Stimulated activated CD4-positive, alpha-beta T cell treated with anti-CD3 and anti-CD28 coated beads, Interleukin-1b, Interleukin-23, amount 100 ng/mL, for 48 hours (primary cell): ENCODE measurements at places on chromosomes 3 and 15.

GRCh38 chr15:79811406-79812405, 85.1 kb downstream of the MTHFS start:
- no peak for DNase-seq

DNA sequence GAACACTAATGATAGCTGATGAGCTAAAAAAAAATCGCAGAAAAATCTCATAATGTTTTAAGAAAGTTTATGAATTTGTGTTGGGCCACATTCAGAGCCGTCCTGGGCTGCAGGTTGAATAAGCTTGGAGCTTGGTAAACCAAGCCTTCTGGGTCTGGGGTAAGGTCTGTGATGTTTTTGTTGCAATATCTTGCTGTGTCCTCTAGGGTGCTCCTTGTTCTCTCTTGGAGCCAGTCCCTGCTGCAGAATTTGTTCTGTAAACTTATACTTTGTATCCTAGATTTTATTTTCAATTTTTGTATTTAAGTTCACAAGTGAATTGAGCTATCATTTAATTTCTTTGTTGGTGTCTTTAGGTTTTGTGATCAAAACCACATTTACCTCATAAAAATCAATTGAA, 143.7 kb downstream of the NR1D2 start:
- no peak for DNase-seq

DNA sequence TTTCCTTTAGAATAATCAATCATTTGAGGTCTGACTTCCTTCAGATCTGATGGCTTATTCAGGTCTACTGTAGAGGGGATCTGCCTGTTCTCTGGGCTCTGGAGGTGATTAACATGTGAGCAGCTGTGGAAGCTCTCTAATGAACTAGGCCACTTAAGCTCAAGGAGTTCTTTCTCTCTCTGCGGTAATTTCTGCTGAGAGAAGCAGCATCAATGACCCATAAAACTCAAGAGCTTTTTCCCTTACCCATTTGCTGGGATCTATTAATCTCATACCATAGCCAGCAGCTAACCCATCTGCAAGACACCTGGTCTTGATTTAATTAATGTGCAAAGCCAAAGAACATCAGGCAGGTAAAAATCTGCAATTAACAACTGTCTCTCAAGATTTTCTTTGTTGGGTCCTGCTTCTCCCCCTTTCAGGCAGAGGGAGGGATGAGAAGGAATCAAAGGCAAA, 73.2 kb upstream of the DLG1 start:
- DNase-seq, result no peak

DNA sequence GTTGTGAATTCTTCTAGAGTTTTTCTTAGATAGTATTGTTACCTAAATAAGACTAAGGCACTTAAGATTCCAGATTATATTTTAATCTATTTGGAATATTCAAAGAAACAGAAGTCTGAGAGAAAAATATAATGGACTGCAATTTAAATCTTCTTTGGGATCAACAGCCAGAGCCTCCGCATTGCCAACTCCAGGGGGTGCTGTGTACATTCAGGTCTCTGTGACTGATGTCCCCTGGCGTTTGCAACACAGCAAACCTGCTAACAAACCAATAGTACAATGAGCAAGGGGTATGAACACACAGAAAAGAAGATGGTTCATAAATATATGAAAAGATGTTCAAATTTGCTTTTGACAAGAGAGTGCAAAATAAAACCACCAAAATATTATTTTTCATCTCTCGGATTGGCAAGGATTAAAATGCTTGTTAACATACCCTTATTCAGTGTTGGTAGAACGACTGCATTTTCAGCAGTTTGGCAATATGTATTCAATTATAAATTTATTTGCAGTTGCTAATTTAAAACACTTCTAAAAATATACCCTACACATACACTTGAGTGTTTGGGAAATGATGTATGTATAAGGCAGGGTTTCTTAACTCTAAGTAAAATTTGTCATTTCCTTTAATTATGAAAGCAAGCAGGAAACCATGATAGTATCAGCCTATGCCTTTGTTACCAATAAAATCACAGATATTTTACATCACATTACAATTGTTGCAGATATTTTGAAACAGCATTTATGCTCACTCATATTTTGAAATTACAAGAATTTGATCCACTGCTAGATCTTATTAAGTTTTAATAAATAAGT, 16.1 kb upstream of the TM4SF1 start:
- peak; percentile 33 for DNase-seq

- DNase-seq, result no peak
Observed at GRCh38 chr15:28985691-28986090, 99.9 kb downstream of the APBA2 start.
